IPS DF 6.9 (cell line): ENCODE measurements at places on chromosomes 5 and 9.

GRCh38 chr5:175814691-175815090, 56.7 kb upstream of the CPLX2 start:
- H3K4me3 ChIP-seq: no peak overlapping the region
- DNase-seq: no peak
- H3K36me3 ChIP-seq: no peaks in the 10 kb centered on the region
- peaks cover 4% of the 10 kb centered on the region; the same call in 1 of the 2 replicates for H3K4me1 ChIP-seq
- no peak overlapping the region for H3K27ac ChIP-seq
- H3K27me3 ChIP-seq: no peaks in the 10 kb centered on the region

- DNase-seq: no peak
- no peak overlapping the region for H3K4me3 ChIP-seq
- no peaks in the 10 kb centered on the region for H3K36me3 ChIP-seq
- H3K27me3 ChIP-seq: no peaks in the 10 kb centered on the region
Observed at GRCh38 chr9:134922932-134923240, 5.2 kb upstream of the FCN1 start.

- no peak overlapping the region for H3K27ac ChIP-seq
- DNase-seq: no peak
- no peaks in the 10 kb centered on the region for H3K36me3 ChIP-seq
- H3K4me3 ChIP-seq: no peak overlapping the region
Observed at GRCh38 chr5:160957312-160957861, 105.4 kb upstream of the ATP10B start.

DNA sequence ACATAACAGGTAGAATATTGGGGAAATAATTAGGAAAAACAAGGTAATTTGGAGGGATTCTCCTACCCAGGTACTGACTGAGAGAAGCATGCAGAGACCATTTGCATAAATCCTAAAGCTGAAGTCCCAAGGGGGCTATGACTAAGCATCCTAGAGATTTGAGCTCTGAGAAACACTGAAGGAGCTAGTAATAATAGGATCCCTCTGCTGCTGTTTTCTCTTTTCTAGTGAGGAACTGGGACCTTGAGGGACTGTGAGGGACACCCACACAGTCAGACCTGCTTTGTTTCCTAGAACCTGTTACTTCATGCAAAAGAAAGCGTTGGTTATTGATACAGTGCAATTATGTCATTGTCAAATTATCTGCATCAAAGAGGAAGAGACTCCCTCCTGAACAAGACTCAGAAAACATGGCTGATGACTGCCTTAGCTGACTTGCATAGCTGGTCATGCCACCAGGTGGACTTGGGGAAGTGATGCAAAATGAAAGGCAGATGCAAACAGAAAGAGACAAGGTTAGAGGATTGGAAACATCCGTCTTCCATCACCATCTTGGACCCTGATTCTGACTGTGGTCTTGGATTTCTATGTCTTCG, 335.4 kb downstream of the NTRK2 start:
- H3K36me3 ChIP-seq: no peaks in the 10 kb centered on the region
- no peak overlapping the region for H3K4me3 ChIP-seq
- no peak overlapping the region for H3K27ac ChIP-seq
- no peak for DNase-seq
- no peaks in the 10 kb centered on the region; the same call in 1 of the 2 replicates for H3K4me1 ChIP-seq
- H3K27me3 ChIP-seq: no peaks in the 10 kb centered on the region

- no peaks in the 10 kb centered on the region for H3K27me3 ChIP-seq
- no peak overlapping the region for H3K27ac ChIP-seq
- H3K4me1 ChIP-seq: no peaks in the 10 kb centered on the region
Observed at GRCh38 chr5:50574121-50574520, 92.3 kb upstream of the PARP8 start.

DNA sequence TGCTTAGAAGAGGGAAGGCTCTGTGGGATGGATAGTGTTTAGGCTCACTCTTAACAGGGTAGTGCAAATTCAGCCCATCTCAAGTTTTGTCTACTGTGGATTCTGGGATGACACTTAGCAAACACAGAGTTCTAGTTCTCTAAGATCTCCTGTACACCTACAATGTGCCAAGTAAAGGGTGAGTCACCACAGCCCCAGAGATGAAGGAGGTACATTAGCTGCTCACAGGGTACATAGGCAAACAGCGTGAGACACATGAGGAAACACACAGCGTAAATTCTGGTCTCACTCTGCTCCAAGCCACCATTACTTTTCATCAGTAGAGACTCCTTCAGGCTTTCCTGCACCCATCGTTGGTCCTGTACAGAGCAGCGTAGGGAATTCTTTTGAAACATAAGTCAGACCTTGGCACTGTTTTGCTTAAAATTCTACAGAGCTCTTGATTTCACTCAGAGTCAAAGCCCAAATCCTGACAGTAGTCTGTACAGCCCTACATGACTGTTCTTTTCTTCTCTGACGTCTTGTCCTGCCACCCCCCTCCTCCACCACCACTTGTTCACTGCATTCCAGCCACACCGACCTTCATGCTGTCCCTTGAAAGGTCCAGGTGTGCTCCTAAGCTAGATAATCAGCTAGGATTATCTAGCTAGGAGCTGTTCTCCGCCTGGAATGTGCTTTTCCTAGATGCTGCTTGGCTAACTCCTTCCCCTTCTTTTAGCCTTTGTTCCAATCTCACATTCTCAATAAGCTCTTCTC, 8.7 kb downstream of the ASTN2 start:
- H3K4me3 ChIP-seq: no peak overlapping the region
- no peaks in the 10 kb centered on the region; the same call in 1 of the 2 replicates for H3K4me1 ChIP-seq
- H3K36me3 ChIP-seq: no peaks in the 10 kb centered on the region

DNA sequence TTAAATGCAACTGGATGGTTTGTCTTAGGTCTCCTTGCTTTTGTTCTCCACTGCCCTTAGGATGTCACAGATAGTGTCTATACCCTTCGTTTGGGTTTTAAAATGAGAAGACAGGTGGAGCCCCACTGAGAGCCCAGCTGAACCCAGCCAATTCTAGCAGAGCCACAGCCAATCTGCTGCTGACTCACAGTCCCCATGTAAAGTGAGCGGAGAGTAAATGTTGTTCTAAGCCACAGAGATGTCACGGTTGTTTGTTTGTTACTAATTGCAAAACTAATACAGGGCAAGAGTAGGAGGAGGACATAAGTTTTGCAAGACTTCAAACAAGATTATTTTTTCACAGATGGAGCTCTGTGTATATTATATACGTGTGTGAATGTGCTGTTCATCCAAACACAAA, 50.5 kb upstream of the AGXT2 start:
- no peak for DNase-seq
- H3K27me3 ChIP-seq: no peaks in the 10 kb centered on the region
- H3K4me3 ChIP-seq: no peak overlapping the region
- no peak overlapping the region for H3K27ac ChIP-seq
- H3K4me1 ChIP-seq: no peaks in the 10 kb centered on the region

DNA sequence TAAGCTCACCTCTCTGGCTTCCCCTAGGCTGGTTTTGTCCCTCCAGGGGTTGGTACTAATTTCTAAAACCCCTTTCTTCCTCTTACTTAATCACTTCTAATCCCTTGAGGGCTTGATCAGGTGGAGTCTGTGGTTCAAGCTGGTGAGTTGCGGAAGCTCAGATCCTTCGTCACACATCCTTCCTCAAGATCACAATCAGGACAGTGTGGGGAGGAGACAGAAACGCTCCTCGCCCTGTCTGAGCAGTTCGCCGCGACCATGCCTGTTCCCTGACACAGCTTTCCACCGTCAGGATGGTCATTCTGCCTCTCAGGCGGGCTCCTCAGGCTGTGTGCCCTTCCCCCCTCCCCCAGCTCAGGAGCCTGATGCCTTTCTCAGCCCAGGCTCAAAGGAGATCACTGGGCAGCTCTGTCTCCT, 24.3 kb downstream of the CPLX2 start:
- H3K27ac ChIP-seq: no peak overlapping the region
- no peaks in the 10 kb centered on the region for H3K27me3 ChIP-seq
- no peak overlapping the region for H3K4me3 ChIP-seq
- H3K4me1 ChIP-seq: no peaks in the 10 kb centered on the region
